ENCODE measurements at places on chromosomes 2 and 18.

DNA sequence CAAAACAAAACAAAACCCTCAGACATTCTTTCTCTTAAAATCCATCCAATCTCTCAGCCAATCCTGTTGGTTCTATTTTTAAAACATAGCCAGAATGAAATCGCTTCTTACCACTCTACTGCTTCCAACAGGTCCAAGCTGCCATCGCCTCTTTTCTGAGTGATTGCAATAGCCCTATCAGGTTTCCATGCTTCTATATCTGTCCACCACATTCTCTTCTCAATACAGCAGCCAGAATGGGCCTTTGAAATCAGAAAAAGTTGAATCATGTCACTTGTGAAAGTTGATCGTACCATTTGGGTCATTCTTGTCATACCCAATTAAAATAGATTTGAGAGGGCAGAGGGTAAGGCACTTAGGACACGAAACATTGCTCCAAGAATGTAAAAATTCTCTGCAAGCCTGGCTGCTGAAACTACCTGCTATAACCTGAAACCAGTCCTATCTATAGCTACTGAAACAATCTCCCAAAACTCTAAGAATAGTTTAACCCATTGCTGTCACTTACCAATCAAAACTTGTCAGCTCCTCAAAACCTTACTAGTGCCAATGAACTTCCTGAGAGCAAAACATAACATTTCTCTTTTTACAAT lies 3.3 kb upstream of the MTLN start:
- DNase-seq = no peak

GRCh38 chr2:96909611-96910021 lies 39.7 kb upstream of the SEMA4C start:
- DNase-seq = no peak

GRCh38 chr2:96233880-96234316 lies 25.3 kb upstream of the STARD7 start:
- no peak for DNase-seq

GRCh38 chr2:21779786-21780185 lies 656.0 kb downstream of the TDRD15 start:
- DNase-seq = no peak

- DNase-seq = no peak
Observed at GRCh38 chr18:32152705-32153448, 37.0 kb upstream of the MEP1B start.

GRCh38 chr2:80517316-80517715 lies 212.8 kb upstream of the LRRTM1 start:
- DNase-seq = no peak

DNA sequence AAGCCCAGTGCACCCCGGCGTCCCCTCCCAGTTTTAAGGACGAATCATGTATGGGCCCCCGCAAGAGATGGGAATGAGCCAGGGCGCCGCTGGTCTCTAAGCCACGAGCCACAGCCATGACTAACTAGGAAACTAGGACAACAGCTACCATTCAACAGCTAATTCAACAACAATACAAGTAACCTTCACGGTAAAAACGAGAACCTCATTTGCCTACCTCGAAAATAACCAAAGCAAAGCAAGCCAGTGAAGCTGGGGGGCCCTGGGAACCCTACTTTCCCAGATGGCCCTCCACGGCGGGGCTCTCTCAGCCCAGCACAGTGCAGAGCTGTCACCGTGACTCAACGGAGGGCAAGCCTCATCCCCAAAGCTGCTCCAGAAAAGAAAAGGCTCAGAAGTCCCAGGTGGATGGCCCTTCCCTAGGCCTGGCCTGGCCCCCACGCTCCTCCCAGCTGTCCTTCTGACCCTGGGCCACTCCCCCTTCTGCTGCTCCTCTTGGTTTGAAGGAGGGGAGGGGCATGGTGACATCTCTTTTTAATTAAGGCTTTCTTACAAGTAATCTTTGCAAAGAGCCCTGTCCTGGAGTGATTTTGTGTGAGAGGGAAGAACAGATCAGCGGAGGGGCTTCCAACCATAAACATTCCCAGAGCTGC lies 126.3 kb downstream of the HDAC4 start:
- no peak for DNase-seq

DNA sequence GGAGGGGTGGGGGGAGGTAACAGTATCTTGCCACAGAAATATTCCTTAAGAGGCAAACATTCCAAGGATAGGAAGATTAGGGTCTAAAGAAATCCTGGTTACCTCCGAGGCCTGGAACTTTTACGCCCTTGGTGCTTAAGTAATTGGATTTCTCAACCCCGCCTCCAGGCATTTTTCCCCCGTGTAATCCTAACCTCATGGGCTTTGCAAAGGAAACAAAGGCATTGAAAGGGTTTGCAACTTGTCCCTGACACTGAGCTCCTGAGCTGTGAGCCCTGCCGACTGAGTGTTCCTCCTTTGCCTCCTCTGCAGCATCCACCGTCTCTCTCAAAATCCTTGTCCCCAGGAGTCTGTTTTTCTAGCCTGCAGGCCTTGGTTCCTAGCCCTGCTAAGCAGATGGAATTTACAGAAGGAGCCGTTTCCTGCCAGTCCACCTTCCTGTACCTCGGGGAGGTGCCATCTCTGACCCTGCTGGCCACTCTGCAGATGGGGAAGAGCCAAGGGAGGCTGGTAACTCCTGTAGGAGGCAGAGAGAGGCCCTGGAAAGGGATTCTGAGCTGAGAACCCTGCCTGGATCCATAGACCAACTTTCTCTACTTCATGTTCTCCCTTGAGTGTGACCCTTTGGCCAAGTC lies 24.2 kb downstream of the TET3 start:
- DNase-seq = no peak

- no peak for DNase-seq
Observed at GRCh38 chr2:74097574-74097973, 50.1 kb downstream of the BOLA3 start.

DNA sequence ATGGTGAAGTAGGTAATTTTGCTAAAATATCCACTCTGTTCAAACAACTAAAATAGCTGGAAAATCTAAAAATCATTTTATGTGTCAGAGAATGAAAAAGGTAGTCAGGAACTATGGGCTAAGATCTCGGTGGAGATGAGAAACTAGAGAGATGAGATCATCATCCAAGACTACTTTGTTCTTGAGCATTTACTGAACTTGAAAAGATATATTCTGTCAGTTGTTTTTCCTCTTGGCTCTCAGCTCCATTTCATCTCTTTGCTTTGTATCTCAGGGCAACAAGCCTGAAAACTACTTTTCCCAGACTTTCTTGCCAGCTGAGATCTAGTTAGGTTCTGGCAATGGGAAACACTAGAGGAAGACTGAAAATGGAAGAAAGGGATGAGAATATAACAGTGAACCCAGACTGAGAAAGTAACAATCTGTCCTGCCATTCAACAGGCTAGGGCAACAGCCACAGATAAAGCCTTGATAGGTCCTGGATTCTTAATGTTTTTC lies 346.2 kb upstream of the MEX3C start:
- no peak for DNase-seq

Measured in NCI-H510A (cell line).